Upper lobe of left lung (tissue), 6 donors: ENCODE measurements at places on chromosomes 7 and 10. TPM values are rescaled to one million over a fixed set of nuclear protein-coding genes. Genes with fewer than 3 reads are reported as not detected.
A peak's percentile ranks its signal among the peaks of the same experiment; 100 is the strongest.

DNA sequence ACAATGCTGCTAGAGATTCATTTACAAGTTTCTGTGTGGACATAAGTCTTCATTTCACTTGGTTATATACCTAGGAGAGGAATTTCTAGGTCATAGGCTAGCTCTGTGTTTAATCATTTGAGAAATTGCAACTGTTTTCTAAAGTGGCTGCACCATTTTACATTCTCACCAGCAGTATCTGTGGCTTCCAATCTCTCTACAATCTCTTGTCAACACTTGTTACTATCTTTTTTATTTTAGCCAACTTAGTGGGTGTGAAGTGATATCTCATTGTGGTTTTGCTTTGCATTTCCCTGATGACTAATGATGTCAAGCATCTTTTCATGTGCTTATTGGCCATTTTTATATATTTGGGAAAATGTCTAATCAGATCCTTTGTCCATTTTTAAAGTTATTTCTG, 53.0 kb upstream of the DRGX start:
- H3K27ac ChIP-seq = no peak overlapping the region
- DNase-seq = no peak
- H3K27me3 ChIP-seq = no peaks in the 10 kb centered on the region
- no peaks in the 10 kb centered on the region for H3K4me1 ChIP-seq

DNA sequence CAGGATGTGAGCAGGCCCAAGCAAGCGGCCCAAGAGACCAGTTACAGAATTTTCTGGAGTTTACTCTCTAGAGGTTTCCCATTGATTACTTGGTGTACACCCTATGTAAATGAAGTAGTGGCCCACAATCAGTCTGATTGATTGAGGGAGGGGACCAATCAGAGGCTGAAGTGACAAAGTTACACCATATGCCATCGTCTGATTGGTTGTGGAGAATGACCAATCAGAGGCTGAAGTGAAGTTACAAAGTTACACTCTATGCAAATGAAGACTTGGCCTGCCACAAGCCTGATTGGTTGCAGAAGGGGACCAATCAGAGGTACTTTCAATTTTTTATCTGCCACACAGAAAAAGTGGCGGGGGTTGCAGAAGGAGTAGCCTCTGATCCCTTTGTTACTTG, 83.7 kb downstream of the KIF20B start:
- no peak for DNase-seq
- no peaks in the 10 kb centered on the region for H3K36me3 ChIP-seq
- no peak overlapping the region for H3K27ac ChIP-seq
- no peaks in the 10 kb centered on the region for H3K27me3 ChIP-seq
- H3K4me3 ChIP-seq = no peak overlapping the region

- no peaks in the 10 kb centered on the region for H3K36me3 ChIP-seq
- H3K27me3 ChIP-seq = no peaks in the 10 kb centered on the region
- peak overlapping the region; percentile 85 for H3K4me3 ChIP-seq
- H3K4me1 ChIP-seq = peaks cover 41% of the 10 kb centered on the region
- peak; percentile 71 for DNase-seq
Observed at GRCh38 chr7:36154255-36155212, 1.5 kb downstream of the EEPD1 start.

Gene TMEM229A
- not detected for total RNA-seq

Gene IQUB
- total RNA-seq = 0.67 TPM

Gene ACSM6
- not detected for total RNA-seq

Gene PRLHR
- 2.1 TPM for total RNA-seq
